HuH-7 (cell line): ENCODE measurements at places on chromosomes 6 and 20.
A peak's percentile ranks its signal among the peaks of the same experiment; 100 is the strongest.

GRCh38 chr6:136288566-136289326, 900 bp downstream of the BCLAF1 start:
- peak; percentile 38 for DNase-seq

- peak; percentile 23 for DNase-seq
Observed at GRCh38 chr6:152954443-152954842, 28.4 kb downstream of the FBXO5 start.

GRCh38 chr6:163738725-163739407, 324.3 kb downstream of the QKI start:
- no peak for DNase-seq

GRCh38 chr20:52924411-52925271, 47.5 kb upstream of the TSHZ2 start:
- peak; percentile 36 for DNase-seq

- DNase-seq = no peak
Observed at GRCh38 chr6:164409309-164410009, 899.9 kb downstream of the C6orf118 start.

DNA sequence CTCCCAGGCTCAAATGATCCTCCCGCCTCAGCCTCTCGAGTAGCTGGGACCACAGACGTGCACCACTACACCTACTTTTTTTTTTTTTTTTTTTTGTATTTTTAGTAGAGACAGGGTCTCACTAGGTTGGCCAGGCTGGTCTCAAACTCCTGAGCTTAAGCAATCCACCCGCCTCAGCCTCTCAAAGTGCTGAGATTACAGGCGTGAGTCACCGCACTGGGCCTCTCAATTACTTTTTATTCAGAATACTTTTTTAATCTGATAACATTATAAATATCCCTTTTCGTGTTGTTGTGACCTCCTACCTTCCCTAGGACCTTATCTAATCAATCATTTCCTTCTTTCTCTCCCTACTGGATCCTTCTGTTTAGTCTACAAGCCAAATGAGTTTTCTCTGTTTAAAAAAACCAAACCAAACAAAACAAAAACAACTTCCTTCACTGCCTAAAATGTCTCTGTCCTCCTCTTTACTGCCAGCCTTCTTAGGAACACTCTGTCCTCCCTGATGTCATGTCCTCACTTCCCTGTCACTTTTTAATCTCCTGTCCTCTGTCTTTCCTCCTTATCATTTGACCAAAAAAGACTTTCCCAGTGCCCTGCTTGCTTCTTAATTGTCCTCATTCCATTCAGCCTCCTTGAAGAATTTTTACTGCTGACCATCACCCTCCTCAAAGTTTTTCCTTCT, 85.0 kb downstream of the CAP2 start:
- no peak for DNase-seq

DNA sequence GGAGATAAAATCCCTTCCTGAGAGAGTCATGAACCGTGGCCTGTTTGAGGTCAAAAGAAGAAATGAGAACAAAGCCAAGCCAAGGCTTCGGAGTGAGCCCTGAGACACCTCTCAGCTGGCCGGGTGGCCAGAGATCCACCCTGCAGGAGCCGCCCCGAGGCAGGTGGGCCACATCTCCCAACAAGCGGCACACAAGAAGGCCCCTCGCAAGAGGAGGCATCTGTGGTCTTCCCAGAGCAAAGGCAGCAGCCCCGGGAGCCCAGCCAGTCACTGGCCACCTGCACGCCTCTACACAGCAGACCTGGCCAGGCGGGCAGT, 30.9 kb upstream of the AFDN start:
- no peak for DNase-seq

DNA sequence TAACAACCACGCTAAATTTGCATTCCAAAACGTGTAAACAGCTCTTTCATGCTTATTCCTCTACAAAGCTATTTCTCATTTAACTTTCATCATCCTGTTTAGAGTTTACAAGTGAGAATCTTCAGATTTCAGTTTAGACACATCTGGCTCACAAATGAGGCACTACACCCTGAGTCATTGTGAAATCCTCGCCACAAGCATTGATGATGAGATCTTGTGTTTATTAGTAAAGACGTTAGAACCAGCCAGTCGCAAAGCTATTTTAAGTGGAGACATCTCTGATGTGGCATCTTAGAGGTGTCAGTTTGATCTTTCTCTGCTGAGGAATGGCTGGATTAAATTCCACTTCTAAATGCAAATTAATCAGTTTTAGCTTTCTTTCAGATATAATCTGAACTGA, 8.3 kb upstream of the ISM1 start:
- no peak for DNase-seq

- DNase-seq = no peak
Observed at GRCh38 chr6:143183666-143184065, 123.0 kb downstream of the AIG1 start.

- DNase-seq = no peak
Observed at GRCh38 chr6:31663126-31663960, 1.5 kb downstream of the GPANK1 start.

- no peak for DNase-seq
Observed at GRCh38 chr20:14921513-14921912, 584.1 kb upstream of the FLRT3 start.

- DNase-seq = no peak
Observed at GRCh38 chr6:128057541-128057940, 156.7 kb upstream of the THEMIS start.

GRCh38 chr6:141513830-141514229, 618.9 kb upstream of the GJE1 start:
- DNase-seq = no peak

DNA sequence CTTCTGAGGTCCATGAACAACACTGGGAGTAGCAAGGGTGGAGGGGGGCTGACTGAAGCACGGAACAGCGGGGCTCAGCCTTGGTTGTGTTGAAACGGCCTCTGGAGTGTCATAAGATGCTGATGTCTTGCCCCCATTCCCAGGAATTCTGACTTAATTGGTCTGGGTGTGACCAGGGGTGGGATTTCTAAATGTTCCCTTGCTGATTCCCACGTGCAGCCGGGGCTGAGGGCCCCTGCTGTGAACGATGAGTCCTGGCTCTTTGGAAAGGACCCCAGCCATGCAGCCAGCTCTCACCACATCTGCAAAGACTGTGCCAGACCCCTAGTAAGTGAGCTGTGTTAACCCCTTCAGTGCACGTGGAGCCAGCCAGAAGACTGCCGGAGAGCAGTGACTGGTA, 28.6 kb upstream of the FAM50B start:
- DNase-seq = no peak

DNA sequence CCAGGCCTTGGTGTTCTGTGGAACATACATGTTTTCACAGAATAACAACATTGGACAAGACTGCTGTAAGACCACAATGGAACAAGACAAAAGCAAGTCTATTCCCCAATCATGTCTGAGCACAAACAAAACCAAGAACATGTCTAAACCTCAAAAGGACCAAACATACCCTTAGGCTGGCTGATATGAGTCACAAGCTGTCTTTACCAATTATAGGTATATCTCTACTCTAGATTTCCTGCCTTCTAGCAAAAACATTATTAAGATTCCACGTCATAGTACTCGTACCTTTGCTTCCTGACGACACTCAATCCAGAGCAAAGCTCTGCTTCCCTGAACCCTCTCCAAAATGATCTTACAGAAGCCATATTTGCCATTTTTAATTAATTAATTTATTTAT, 15.4 kb upstream of the L3MBTL1 start:
- DNase-seq = no peak

GRCh38 chr6:134295953-134296553, 21.9 kb downstream of the SGK1 start:
- DNase-seq = peak; percentile 26

DNA sequence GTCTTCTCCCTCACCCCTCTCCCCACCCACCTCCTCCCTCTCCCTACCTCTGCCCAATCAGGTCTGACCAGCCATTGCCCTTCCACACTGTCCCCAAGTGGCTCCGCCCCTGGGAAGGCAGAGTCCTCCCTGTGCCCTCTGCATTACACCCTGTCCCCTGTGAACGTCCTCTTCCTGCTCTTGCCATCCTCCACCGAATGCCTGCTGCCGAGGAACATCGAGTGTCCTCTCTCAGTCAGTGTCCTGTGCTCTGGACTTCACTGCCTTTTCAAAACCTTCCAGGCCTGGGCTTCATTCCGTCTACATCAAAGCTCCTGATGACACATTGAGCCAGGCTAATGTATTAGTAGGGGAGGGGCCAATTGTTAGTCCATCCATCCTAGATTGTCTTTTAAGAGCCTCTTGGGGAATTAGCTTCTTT, 3.3 kb upstream of the PACSIN1 start:
- peak; percentile 50 for DNase-seq

DNA sequence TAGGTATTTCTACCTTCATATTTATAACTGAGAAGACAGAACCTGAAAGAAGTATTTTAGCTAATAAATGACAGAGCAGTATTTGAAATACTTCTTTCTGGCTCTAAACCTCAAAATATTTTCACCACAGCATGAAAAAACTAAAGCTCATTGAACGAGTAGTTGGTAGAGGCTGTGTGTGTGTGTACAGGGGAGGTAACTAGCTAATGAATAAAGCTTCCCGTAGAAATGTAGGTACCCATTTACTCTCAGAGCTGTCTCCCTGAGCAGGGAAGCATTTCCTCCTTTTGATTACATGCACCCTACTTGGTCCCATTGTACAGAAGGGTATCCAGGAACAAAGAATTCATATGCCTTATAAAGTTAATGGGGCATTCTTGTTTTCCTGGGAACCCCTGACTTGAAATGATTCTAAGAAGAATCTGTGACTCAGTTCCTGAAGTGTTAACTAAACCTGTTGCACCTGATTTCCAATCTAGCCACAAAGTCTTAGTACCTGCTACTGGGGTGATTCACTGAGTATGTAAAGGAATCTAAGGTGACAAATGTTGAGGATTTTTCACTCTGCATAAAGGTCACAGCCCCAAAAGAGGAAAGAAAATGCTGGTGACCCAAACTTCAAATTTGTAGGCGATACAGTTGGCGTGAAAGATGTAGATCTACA, 12.5 kb downstream of the CRYBG1 start:
- DNase-seq = no peak

- no peak for DNase-seq
Observed at GRCh38 chr20:54152227-54153040, 21.4 kb downstream of the CYP24A1 start.

DNA sequence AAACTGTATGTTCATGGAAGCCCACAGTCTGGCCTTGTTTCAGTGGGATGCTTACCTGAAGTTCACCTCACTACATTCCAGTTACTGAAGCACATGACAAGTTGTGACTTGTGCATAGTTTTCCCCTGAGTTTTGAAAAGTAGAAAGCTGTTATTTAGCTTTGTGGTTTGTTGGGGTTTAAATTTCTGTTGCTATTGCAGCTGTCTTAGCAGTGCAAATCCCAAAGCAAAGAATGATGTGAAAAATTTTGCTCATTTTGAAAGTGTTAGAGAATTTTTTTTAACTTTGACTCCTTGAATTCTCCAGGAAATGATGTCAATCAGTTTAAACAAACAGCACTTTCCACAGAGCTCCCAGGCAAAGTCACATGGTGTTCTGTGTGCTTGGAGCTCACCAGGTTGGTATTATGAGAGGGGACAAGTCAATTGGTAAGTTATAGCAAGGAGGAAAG, 268.4 kb downstream of the ADGRG6 start:
- peak; percentile 15 for DNase-seq

DNA sequence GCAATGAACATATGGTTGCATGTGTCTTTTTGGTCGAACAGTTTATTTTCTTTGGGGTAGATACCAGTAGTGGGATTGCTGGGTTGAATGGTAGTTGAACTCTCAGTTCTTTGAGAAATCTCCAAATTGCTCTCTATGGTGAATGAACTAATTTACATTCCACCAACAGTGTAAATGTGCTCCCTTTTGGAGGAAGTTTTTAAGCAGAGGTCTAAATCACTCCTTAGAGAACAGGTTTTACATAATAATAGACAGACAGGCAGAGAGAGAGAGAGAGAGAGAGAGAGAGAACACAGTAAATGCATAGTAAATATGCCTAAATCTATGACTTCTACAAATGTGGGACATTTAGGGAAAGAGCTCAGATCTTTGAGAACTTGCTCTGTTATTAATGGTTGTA, 37.6 kb downstream of the GRM1 start:
- no peak for DNase-seq

- no peak for DNase-seq
Observed at GRCh38 chr20:10645205-10645570, 28.6 kb downstream of the JAG1 start.

DNA sequence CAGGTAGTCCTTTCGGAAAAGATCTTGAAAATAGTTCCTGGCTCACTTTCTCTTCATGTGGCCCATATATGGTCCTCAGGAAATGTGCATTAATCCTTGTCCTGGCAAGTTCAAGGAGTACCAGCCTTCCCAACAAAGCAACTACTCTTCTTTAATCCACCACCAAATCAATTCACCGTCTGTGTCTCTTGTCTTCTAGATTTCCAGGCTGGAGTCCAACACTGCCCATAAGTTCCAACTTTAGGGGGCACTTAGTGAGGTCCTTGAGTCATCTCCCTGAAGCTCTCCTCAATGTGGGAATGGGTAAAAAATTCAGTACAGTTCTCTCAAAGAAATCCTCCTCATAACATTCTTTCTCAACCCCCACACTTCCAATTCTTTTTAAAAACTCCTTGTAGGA, 6.9 kb upstream of the DAAM2 start:
- DNase-seq = no peak

DNA sequence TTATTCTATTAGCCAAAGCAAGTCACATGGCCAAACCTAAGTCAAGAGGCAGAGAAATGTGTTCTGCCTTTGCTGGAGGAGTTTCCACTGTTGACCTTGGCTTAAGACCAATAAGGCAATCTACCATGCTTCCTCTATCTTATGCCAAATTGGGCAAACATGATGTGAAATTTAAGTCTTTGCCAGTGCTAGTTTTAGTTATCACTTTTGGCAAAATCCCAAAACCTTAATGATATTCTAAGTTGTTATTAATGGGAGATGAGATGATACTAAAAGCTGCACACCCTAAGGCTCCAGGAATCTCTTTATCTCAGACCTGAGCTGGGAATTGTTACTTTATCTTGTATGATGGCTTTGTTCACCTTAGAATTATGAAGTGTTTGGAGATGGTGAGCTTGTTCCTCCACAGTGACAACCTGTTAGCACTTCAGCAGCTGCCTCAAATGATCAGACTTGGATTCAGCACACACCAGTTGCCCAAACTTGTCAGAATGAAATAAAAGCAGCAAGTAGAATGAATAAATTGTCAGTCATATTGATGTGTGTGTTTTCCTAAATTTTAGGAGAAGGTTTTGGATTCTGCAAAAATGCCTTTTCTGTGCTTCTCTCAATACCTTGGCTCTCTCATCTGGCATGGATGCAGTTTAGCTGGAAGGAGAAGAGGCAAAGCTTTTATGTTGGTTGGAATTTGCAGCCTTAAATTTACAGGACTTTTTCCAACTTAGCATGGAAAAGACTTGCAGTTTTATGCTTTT, 49.3 kb downstream of the RIN2 start:
- no peak for DNase-seq

DNA sequence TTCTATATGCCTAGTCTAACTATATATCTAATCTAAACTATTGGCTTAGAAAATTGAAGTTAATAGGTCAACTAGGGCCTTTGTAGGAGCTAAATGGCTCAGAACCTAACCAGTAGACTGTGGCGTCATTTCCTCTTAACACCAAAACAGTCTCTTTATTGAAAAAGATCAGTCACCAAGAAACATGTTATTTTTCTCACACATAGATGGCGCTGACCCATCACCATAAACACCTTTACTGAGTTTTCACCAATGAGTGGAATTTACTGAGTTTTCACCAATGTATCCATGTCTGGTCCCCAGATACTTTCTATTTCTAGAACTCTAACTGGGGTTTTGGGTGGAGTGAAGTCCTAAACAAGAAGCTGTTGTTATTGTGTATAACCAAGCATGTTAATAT, 636.0 kb downstream of the BCKDHB start:
- peak; percentile 7 for DNase-seq
